ENCODE measurements at places on chromosomes 12 and 14. TPM values are rescaled to one million over a fixed set of nuclear protein-coding genes. Genes with fewer than 3 reads are reported as not detected.

KLHDC1 gene
- total RNA-seq, result 0.98 TPM

LRIG3 gene
- not detected for total RNA-seq

ABCC9 gene
- total RNA-seq, result not detected

RPS29 gene
- 2,284 TPM for total RNA-seq

PFKM gene
- total RNA-seq, result 59.7 TPM

RASSF9 gene
- not detected for total RNA-seq

CMA1 gene
- not detected for total RNA-seq

TMTC2 gene
- 2.5 TPM for total RNA-seq

ARHGEF25 gene
- total RNA-seq, result 1.1 TPM

ADSS1 gene
- 2.7 TPM for total RNA-seq

CDKN3 gene
- 92.7 TPM for total RNA-seq

RDH5 gene
- 5.3 TPM for total RNA-seq

FOXM1 gene
- total RNA-seq, result 64.4 TPM

HPD gene
- not detected for total RNA-seq

SIX6 gene
- total RNA-seq, result not detected

SERPINA6 gene
- not detected for total RNA-seq

PRKD1 gene
- not detected for total RNA-seq

CELA1 gene
- total RNA-seq, result 0.29 TPM

KLRK1 gene
- total RNA-seq, result 112 TPM

TRHDE gene
- total RNA-seq, result not detected

KRT2 gene
- not detected for total RNA-seq

PYGL gene
- 1.7 TPM for total RNA-seq

CPNE8 gene
- 1.4 TPM for total RNA-seq

CHGA gene
- total RNA-seq, result not detected

OR4E2 gene
- not detected for total RNA-seq

CLEC6A gene
- total RNA-seq, result not detected

RARG gene
- 20.3 TPM for total RNA-seq

FAM222A gene
- 0.76 TPM for total RNA-seq

TMEM132C gene
- total RNA-seq, result not detected

VSIG10 gene
- 5.3 TPM for total RNA-seq

PDZRN4 gene
- total RNA-seq, result not detected

STON2 gene
- total RNA-seq, result not detected

TDRD9 gene
- total RNA-seq, result 1.6 TPM

TAS2R20 gene
- 1.6 TPM for total RNA-seq

CARMIL3 gene
- 0.83 TPM for total RNA-seq

FAM186B gene
- total RNA-seq, result not detected

NTF3 gene
- total RNA-seq, result not detected
